ENCODE measurements at places on chromosomes 12 and 14.

DNA sequence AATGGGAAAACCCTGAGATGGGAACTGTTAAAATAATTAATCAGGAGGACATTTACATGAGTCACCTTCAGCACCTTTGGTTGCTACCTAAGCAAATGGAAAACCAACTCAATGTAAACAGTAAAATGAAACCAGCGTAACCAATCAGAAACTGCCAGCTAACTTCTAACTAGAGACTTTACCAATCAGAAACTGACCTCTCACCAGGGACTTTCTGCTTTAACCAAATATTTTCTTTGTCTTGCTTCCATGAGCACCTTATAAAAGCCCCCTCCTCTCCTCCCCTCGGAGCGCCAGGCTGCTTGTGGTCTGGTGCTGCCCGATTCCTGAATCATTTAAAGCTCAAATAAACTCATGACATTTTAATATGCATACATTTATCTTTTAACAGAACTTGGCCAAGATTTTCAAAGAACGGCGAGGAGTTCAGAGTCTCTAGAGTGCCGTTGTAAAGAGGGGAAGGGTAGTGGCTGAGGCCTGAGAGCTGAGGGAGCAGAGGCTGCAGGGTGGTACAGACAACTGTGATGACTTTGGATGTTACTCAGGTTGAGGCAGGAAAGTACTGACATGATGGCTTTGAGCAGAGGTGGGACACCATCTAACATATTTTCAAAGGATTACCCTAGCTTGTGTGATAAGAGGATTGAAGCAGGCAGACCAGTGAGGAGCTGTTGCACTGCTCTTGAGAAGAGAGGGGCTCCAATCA, 183.6 kb downstream of the CRADD start:
- no peak for DNase-seq

- DNase-seq: no peak
These were observed 9.8 kb downstream of the APPL2 start for GRCh38 chr12:105226219-105226618.

DNA sequence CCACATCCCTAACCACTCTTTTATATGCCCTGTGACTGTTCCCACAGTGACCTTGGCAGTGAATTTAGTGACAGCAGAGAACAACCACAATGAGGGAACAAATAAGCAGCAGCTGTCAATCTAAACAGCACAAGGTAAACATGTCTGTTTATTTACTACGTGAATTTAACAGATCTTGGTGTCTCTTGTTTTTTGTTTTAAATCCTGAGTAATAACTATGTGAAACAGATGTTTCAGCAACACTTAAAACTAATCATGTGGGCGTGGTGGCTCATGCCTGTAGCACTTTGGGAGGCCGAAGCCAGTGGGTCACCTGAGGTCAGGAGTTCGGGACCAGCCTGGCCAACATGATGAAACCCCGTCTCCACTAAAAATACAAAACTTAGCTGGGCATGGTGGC, 17.0 kb upstream of the CFAP54 start:
- DNase-seq: no peak

GRCh38 chr14:106287506-106287905, 761.1 kb downstream of the TMEM121 start:
- no peak for DNase-seq

DNA sequence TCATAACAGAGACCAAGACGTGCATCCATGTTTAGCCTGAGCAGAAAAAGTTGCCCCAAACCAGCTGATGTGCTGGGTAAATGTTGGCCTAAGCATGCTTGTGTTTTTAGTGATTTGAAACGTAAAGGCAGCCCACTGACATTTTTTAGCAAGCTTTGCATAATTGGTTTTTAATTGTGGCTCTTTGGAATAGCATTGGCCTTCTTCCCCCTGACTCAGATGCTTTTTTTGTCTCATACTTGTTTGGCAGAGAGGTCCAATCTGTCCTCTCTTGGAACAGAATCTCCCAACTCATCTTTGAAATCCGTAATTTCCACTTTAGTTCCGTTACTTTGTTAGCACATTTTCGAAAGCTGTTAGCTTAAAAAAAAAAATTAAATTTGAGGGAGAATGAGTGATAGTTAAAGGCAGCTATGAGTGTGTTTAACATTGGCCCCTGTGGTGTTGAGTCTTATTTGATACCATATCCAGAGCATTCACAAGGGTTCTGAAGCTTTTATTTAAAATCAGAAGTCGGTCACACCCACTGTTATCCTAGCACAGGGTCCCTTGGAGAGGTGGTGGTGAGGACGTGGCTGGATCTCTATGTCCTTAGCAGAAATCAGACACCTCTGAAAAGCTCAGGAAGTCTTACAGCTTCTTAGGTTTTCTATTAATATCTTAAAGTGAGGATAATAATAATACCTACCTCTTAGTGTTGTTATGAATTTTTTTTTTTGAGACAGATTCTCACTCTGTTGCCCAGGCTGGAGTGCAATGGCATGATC, 15.6 kb downstream of the JDP2 start:
- no peak for DNase-seq

DNA sequence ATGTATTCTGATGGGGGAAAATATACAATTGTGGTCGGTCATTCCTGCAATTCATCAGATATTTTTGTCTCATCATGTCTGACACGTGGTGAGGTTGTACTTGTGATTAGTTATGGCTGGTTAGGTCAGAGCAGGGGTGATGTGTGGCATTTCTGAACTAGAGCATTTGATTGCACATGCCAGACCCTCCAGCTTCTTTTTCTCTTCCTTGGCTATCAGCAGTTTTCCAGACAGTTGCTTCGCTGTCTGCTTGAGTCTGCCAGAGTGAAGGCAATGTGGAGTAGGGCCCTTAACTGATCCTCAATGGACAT, 25.9 kb downstream of the TMEM117 start:
- DNase-seq: no peak

GRCh38 chr14:24439830-24440605, 2.6 kb downstream of the SDR39U1 start:
- no peak for DNase-seq

- no peak for DNase-seq
These were observed 165.2 kb upstream of the BCL2L14 start for GRCh38 chr12:11905534-11905933.

DNA sequence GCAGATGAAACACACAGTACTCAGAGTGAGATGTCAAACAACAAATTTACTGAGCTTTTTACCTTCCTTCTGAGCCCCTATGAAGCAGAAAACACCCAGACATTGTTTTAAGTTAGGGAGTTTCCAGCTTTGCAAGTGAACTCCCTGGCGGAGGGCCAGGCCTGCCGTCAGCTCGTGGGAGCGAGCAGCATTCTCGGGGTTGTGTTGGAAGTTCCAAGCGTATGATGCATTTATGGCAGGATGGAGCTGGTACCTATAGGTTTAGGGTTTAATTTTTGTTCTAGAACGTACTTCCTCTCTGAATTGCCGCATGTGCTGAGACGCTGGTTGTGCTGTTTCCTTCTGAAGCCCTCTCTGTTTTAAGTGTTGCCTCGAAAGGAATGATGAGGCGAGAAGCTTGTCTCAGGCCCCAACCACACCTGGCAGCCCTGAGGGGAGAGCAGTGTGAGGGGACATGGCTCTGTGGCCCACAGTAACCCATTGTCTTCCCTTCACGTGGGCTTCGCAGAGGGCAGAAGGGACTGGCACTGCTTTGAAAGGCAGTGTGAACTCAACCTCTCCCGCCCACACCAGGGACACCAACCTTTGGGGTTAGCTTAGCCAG, 76.6 kb downstream of the SSPN start:
- DNase-seq: no peak

GRCh38 chr12:45168976-45169375, 46.9 kb upstream of the ANO6 start:
- DNase-seq: no peak

DNA sequence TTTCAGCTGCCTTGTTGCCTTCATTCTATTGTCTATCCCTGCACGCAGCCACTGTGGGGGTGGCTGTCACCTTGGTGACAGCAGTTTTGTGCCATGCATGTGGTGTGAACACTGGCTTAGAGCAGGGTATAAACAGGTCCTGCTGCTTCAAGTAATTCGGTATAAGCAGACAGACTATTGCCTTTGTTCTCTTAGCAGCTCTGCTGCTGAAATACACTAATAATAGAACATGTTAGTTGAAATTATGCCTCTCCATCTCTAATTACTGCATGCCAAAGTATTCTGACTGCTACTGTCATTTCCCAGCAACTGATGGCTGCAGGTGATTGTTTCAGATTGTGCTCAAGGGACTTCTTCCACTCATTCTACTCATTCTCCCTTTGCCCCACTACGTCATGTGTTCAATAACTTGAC, 34.6 kb downstream of the PTPRO start:
- DNase-seq: no peak

- no peak for DNase-seq
These were observed 26.9 kb upstream of the LTBP2 start for GRCh38 chr14:74638966-74639365.

GRCh38 chr14:101605836-101606235, 44.5 kb downstream of the DIO3 start:
- no peak for DNase-seq

All from coronary artery (tissue), 2 donors.